ENCODE measurements at places on chromosomes 3 and 15.

- DNase-seq: no peak
These were observed 76.8 kb downstream of the VGLL4 start for GRCh38 chr3:11566916-11567315.

GRCh38 chr3:63949005-63949404 is 36.8 kb upstream of the SCAANT1 start:
- DNase-seq: no peak

DNA sequence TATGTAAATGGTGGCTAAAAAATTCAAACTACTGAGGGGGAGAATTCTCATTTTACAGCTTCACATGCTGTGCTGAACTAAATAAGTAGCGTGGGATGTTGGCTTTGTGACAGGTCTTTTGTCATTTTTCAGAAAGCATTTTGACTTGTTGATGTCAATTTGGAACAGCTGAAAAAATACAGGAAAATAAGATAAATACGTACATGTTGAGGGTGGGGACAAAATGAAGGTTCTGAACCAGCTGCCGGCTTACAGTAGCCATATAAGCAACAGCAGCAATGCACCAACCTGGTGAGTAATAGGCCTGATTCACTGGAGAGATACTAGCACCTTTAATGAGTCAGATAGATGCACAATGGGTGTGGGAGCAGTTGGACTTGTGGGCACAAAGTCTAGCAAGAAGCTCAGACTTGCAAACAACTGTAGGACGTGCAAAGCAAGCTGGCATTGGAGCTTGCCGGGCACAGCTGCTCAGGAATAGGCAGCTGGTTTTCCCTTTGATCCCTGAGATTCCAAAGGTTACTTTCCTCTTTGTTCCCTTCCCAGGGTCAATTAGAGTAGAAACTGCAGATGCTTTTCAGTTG is 12.9 kb downstream of the B3GNT5 start:
- DNase-seq: no peak

DNA sequence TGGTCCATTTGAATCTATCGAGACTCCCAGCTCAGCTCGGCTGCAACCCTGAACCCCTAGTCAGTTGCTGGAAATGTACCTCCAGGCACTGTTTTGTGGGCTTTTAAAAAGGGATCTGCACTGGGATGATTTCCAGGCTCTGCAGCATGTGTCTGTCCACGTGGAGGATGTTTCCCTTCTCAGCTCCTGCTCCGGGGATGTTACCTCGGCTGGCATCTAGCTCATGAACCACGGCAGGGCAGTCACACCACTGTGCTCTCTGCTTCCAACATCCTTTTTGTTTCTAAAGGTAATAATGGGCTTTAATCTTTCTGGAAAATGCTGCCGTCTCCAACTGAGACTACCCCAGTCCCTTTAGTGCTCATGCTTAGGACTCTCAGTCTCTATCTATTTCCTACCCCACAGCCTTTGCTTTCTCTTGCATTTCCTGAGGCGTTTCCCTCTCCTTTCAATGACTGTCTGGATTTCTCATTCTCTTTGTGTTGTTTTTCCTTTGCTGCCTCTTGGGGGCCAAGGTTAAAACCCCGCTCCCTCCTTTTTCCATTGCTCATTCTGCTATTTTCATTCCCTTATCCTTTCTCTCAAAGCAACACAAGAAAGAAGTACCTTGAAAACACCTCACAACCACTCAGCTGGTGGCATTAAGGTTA is 42.9 kb upstream of the AKAP13 start:
- DNase-seq: no peak
